ENCODE measurements at places on chromosomes 12 and 14.

DNA sequence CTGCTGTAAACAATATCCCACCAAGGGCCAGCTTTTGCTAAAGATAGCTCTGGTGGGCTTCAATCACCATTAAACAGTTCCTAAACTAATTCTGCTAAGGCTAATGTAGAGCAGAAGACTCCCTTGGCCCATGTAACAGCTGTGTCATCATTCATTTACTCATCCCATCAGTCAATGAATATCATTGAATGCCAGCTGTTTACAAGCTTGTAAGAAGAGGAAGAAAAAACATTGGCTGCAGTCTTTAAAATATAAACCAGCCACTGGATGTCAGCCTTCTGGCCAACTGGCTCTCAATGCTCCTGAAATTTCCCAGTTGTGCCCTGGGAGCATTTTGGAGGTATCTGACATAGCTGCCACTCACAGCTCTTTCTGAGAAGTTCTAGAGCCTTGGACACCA, 18.0 kb upstream of the MAP3K9 start:
- DNase-seq: no peak

DNA sequence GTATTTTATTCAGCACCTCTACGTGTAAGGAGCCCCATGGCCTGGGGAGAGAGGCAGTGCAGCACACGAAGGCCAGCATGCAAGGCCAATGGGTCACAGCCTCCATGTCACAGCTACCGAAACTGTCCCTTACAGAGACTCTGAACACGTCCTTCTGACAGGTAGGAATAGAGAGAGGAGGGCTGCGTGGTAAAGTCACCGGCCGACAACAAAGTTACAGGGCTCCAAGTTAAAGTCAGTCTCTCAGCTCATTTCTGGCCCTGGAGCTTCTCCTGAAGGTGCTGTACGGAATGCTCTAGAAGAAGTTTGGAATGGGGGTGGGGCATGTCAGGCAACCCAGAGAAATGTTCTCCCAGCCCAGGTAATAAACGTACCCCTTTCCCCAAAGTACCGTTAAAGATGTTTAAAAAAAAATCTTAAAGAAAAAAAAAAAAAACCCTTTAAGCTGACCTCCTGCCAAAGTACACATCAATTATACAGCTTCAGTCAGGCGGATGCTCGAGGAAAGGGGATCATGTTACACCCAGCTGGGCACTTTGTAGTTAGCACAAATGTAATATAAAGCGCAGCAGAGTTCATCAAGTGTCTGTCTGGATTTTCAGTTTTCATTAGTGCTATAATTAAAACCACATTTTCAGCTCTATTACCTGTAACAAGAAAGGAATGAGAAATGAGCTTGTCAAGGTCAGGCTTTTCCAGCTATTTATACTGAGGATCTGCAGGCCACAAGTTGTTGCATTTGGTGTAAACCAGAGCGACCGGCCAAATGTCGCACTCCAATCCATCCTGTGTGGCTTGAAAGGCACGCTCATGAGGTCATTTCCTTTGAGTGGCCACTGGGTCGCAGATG, 53.3 kb upstream of the CDKN3 start:
- DNase-seq: no peak

GRCh38 chr14:63918411-63918810, 65.6 kb downstream of the SYNE2 start:
- DNase-seq: no peak

- DNase-seq: no peak
Measured at GRCh38 chr12:93894391-93895088, 217.4 kb downstream of the CRADD start.

- DNase-seq: no peak
Measured at GRCh38 chr12:49231878-49232655, 32.8 kb upstream of the TUBA1C start.

DNA sequence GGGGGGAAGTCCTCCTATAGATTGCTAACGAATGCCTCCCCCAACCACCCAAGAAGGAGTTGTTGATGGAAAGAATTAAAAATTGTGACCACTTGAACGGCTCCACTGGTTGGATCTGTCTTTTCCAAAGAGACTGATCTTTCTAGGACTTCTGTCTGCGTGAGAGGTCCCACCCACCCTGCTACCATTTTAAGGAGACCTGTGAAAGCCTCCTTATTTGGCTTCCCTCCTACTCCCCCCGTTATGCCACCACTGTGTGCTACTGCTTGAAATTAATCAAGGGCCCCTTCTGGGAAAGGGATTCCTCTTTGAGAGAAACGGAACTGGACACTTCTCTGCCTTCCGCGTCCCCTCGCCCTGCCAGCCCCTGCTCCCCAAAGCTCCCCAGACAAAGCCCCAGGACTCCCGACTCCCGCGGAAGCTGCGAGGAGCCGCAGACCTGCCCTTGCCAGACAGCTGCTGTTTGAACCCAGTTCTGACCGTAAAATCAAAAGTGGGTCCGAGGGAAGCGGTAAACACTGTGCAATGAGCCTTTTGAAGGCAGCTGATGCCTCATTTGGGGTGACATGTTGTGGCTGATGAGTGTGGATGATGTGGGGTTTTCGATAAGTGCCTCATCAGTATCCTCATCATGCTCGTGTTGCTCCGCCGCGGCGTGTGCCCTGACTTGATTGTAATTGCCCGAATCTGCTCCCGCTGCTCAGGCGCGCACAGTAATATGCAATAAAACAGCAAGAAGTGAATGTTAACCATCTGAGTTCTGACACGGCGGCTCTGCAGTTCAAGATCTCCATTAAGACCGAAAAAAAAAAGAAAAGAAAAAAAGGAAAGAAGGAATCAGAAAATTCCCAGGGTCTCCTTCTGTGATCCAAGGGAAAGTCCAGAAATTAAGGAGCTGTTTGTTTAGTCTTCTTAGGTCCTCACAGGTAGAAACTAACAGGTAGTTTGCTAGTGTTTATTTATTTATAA, 48.2 kb downstream of the MBIP start:
- no peak for DNase-seq

DNA sequence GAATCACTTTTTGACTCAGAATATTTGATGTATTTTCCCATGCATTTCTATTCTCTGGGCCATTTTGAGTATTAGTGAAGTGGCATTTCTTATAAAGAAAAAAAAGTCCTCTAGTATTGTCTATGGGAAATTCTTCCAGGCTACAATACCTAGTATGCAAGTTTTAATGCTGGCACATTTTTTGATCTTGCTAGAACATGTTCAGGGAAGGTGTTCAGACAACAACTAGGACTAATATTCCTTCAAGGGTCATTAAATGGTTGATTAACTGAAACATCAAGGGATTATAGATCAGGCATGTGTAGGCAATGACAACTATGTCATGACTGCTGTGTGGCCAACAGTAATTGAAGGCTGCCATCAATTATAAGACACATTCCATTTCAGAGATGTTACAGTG, 7.7 kb downstream of the CCDC184 start:
- no peak for DNase-seq

DNA sequence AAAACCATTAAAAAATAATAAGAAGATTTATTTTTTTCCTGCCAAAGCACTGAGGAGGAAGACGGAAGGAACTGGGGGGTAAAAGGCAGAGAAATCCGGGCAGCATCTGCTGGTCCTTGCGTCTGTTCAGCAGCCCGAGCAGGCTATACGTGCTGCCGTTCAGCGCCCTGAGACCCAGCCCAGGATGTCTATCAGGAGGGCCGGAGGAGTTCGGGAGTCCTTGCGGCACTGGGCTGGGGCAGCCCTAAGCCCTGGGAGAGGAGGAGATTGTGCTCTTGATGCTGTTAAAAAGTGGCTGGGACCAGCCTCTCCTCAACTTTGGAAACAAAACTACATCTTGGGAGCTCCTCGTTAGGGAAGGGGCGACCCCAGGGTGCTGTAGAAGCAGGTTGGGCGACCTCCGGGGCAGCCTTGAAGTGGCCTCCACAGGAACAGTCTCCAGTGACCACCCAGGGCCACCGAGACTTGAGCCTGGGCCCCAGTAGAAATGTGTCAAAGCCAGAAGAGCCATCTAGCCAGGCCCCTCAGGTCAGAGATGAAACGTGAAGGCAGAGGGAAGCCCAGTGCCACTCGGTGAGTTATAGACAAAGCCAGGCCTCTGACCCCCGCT, 14.3 kb downstream of the PGF start:
- DNase-seq: no peak
